CD4-positive, CD25-positive, alpha-beta regulatory T cell (primary cell): ENCODE measurements at places on chromosomes 1 and 21. TPM values are rescaled to one million over a fixed set of nuclear protein-coding genes. Genes with fewer than 3 reads are reported as not detected.

GRCh38 chr1:146035048-146035423 is 13.5 kb upstream of the HJV start:
- H3K27me3 ChIP-seq, result peaks cover 2% of the 10 kb centered on the region
- no peak overlapping the region for H3K4me3 ChIP-seq
- no peak overlapping the region for H3K27ac ChIP-seq
- DNase-seq, result no peak
- H3K4me1 ChIP-seq, result peaks cover 10% of the 10 kb centered on the region

DNA sequence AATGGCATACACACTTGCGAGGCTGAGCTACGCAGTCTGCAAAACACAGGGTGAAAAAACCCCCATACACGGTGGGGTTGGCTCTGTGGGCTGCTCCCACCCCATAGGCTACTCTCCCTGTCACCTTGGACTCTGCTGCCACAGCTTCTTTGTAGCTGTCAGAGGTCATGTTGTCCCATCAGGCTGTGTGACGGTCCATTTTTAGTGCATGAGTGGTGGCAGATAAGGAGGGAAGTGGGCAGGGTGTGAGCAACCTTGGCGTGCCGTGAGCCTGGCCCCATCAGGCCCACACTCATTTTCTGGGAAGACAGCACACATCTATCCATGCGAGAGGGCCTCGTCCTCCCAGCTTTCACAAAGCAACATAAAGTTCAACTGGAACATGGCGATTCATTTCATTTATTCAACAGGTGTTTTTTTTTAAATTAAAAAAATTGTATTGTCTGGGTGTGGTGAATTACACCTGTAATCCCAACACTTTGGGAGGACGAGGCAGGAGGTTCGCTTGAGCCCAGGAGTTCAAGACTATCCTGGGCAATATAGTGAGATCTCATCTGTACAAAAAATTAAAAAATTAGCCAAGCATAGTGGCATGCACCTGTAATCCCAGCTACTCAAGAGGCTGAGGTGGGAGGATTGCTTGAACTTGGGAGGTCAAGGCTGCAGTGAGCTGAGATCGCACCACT is 9.5 kb downstream of the GPR137B start:
- no peaks in the 10 kb centered on the region for H3K36me3 ChIP-seq
- H3K4me3 ChIP-seq, result no peak overlapping the region
- H3K27me3 ChIP-seq, result no peaks in the 10 kb centered on the region
- DNase-seq, result no peak

GRCh38 chr1:61925591-61926298 is 183.5 kb downstream of the PATJ start:
- H3K27me3 ChIP-seq, result no peaks in the 10 kb centered on the region
- no peak overlapping the region for H3K27ac ChIP-seq
- H3K4me3 ChIP-seq, result no peak overlapping the region
- DNase-seq, result no peak

DNA sequence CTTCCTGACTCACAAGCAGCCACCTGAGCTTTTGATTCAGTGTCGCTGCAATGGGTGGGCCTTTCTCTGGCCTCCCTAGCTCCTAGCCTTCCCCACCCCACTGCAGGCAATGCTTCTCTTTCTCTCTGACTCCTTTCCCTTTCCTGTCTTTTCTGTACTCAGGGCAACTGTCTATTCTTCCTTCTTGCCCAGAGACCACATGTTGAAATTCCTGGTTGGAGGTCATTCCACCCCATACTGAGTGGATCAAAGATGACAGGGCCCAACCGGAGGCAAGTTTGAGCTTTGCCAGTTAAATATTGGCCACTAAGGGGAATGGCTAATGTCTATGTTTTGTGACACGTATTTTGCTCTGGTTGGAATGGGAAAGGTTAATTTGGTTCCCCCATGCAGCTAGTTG is 65.2 kb upstream of the ARID1A start:
- H3K27me3 ChIP-seq, result no peaks in the 10 kb centered on the region
- H3K4me1 ChIP-seq, result no peaks in the 10 kb centered on the region
- H3K27ac ChIP-seq, result no peak overlapping the region
- H3K36me3 ChIP-seq, result no peaks in the 10 kb centered on the region
- DNase-seq, result no peak
- no peak overlapping the region for H3K4me3 ChIP-seq

SELP gene
- 25.2 TPM for polyA plus RNA-seq

TBX19 gene
- polyA plus RNA-seq, result 1.5 TPM

DNA sequence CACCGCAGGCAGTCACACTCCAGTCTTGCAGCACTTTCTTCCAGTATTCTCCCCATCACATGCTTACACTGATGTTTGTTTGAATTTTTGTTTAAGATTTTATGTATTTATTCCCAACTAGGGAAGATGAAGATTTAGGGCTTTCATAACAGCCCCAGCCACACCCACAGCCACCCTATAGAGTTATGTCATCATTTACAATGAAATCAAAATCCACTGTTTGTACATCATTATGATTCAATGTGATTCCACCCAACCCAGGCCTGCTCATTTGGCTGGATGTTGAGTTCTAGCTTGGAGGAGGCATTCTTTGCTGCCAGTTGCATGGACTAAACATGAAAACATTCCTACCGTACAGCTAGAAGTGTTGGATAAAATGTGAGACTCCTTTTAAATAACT is 35.8 kb downstream of the RIPK4 start:
- no peak overlapping the region for H3K4me3 ChIP-seq
- H3K4me1 ChIP-seq, result no peaks in the 10 kb centered on the region
- DNase-seq, result no peak
- no peak overlapping the region for H3K27ac ChIP-seq

- no peak overlapping the region for H3K27ac ChIP-seq
- peaks cover 2% of the 10 kb centered on the region for H3K27me3 ChIP-seq
- DNase-seq, result no peak
These were observed 136.2 kb upstream of the RAVER2 start for GRCh38 chr1:64608651-64609048.

DISC1 gene
- polyA plus RNA-seq, result 4.9 TPM

GRCh38 chr1:221865808-221866207 is 123.9 kb upstream of the DUSP10 start:
- no peak overlapping the region for H3K27ac ChIP-seq
- H3K4me3 ChIP-seq, result no peak overlapping the region
- no peaks in the 10 kb centered on the region for H3K27me3 ChIP-seq
- no peak for DNase-seq
- H3K4me1 ChIP-seq, result no peaks in the 10 kb centered on the region

GPR52 gene
- polyA plus RNA-seq, result not detected

BRDT gene
- not detected for polyA plus RNA-seq

GRCh38 chr1:155657463-155657862 is 31.1 kb downstream of the YY1AP1 start:
- no peaks in the 10 kb centered on the region for H3K27me3 ChIP-seq
- no peaks in the 10 kb centered on the region for H3K4me1 ChIP-seq
- no peak overlapping the region for H3K4me3 ChIP-seq

- no peak for DNase-seq
- no peak overlapping the region for H3K4me3 ChIP-seq
- H3K27ac ChIP-seq, result no peak overlapping the region
- no peaks in the 10 kb centered on the region for H3K36me3 ChIP-seq
- H3K4me1 ChIP-seq, result no peaks in the 10 kb centered on the region
These were observed 20.8 kb downstream of the FAM177B start for GRCh38 chr1:222757646-222758268.

- no peak for DNase-seq
- H3K27me3 ChIP-seq, result no peaks in the 10 kb centered on the region
- H3K36me3 ChIP-seq, result no peaks in the 10 kb centered on the region
- H3K4me3 ChIP-seq, result no peak overlapping the region
- no peak overlapping the region for H3K27ac ChIP-seq
These were observed 41.9 kb upstream of the FCRL4 start for GRCh38 chr1:157639800-157640199.

DNA sequence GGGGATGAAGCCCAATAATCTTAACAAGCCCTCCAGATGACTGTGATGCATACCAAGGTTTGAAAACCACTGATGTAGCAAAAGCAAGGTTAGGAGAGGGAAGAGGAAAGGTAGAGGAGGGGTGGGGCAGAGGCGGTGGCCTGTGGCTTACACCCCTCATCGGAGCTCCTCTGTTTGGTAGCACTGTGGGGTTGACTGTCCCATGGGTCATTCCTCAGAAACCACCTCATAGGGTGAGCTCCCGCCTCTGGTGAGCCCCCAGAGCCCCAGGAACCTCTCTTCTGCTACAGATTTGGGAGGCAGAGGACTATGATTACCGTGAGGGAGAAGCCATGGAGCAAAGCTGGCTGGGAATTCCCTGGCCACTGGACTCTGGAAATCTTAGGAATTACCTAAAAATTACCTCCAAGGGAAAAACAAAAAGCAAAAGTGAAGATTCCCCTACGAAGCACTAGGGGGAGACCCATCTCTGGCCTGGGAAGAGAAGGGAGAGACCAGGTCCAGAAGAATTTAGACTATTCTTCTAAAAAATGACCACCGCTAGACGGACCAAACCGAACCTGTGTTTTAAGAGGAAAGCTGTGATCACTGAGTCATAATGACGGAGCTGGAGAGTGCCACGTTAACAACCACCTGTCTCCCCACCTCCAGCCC is 1.5 kb upstream of the RASSF5 start:
- no peak overlapping the region for H3K27ac ChIP-seq
- peaks cover 21% of the 10 kb centered on the region for H3K4me1 ChIP-seq
- H3K36me3 ChIP-seq, result no peaks in the 10 kb centered on the region

DNA sequence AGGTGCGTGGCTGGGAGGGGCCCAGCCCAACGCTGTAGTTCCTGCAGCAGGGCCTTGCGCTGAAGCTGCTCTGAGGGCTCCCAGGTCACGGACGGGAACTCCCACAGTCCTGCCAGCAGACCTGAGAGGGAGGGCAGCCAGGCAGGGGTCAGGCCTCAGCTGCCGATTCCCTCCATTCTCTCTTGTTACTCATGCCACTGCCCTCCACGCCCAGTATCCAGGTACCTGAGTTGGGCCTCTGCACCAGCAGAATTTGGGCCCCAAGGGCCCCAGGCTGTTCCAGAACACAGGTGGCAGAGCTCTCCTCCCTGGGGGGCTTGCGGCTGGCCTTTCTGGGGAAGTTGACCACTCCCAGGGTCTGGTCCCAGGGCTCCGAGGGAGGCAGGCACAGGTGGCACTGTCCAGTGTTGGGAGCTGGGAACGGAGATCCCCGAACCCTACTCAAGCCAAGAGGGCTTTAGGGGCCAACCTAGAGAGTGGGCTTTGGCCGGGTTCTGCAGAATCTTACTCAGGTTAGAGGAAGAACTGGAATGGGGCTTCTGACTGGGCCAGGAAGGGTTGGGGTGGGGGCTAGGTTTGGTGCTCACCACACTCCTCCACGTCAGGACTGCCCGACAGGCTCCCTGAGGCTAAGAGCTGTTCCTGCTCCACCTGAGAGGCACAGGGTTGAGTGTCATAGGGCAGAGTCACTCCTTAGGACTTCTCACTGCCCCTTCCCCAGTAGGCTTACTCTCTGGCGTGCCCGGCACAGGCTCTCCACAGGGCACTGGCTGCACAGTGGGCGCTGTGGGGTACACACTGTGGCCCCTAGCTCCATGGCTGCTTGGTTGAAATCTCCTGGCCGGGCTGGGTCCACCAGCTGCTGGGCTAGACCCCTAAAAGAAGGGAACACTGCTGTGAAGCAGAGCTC is 5.0 kb downstream of the HPDL start:
- DNase-seq, result no peak
- H3K4me1 ChIP-seq, result peaks cover 13% of the 10 kb centered on the region
- H3K4me3 ChIP-seq, result no peak overlapping the region
- H3K27me3 ChIP-seq, result no peaks in the 10 kb centered on the region
- peaks cover 29% of the 10 kb centered on the region for H3K36me3 ChIP-seq

DNA sequence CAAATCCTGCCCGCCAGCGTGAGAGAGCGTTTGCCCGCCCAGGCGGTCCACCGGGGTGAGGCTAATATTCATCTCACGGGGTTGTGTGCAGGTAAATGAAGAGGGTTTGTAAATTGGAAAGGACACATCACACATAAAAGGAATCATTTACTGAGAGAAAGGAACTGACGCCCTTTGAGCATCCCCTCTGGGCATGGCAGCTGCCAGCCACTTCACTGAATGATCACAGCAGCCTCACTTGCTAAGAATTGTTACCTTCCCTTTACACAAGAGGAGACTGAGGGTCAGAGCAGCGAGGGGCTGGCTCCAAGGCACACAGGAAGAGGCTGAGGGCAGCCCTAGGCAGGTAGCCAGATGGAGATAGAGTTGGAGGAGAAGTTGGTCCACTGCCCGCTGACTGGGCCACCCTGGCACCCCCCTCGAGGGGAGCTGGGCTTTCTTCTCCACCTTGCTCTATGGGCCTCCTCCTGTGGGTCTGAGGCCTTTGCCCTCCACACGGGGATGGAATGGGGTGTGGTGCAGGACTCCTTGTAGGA is 96.0 kb downstream of the FOXD2 start:
- H3K27me3 ChIP-seq, result peaks cover 26% of the 10 kb centered on the region
- H3K4me1 ChIP-seq, result peaks cover 4% of the 10 kb centered on the region
- H3K4me3 ChIP-seq, result no peak overlapping the region
- no peak overlapping the region for H3K27ac ChIP-seq
- H3K36me3 ChIP-seq, result no peaks in the 10 kb centered on the region

DNA sequence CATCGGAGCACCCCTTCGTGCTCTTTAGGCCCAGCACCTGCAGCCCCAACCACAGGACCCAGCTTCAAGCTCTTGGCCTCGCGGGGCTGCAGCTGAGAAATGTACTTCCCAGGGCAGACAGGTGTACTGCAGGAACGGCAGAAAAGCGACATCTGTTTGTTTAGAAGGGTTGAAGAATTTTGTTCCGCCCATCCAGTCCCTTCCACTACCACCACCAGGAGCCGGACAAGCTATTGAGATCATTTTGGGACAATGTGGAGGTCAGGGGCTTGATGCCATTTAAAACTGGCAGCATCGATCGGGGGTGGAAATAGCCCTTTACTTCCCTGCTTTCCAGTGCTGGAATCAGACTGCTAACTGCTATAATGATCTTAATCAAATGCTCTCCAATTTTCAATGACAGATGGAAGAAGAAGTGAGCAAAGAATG is 1.7 kb downstream of the SERTAD4 start:
- peaks cover 44% of the 10 kb centered on the region for H3K27me3 ChIP-seq
- DNase-seq, result no peak
- H3K4me3 ChIP-seq, result no peak overlapping the region

DNA sequence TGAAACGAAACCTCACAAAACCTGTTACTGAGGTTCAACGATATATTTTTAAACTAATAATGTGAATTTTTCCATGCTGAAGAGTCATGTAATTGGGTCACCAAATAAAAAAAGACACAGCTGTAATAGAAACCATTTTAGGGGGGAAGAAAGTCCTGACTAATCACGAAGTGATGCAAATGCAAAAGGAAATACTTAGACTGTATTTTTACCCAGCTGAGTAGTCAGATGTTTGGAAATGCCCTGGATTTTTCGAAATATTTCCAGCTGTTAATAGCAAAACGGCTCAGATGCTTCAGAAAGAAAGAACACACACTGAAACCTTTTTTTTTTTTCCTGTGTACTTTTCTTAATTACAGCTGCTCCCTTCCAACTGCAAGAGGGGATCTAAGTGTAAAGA is 210.3 kb downstream of the SETD4 start:
- no peaks in the 10 kb centered on the region for H3K27me3 ChIP-seq
- DNase-seq, result no peak
- no peak overlapping the region for H3K27ac ChIP-seq
- no peaks in the 10 kb centered on the region for H3K36me3 ChIP-seq
